ENCODE measurements at places on chromosomes 11 and 22. TPM values are rescaled to one million over a fixed set of nuclear protein-coding genes. Genes with fewer than 3 reads are reported as not detected.

Gene IGHMBP2
- 11.4 TPM for total RNA-seq

Gene CAVIN3
- 19.1 TPM for total RNA-seq

Gene TMEM45B
- total RNA-seq, result 3.2 TPM

Gene SPTY2D1
- total RNA-seq, result 21.3 TPM

Gene DSCAML1
- total RNA-seq, result 4.4 TPM

Gene SAA2
- total RNA-seq, result not detected

All from spinal cord (tissue), 10 donors.